NCI-H2029 (cell line): ENCODE measurements at places on chromosomes 7 and 10.

- DNase-seq, result no peak
These were observed 32.8 kb downstream of the ARL4A start for GRCh38 chr7:12719981-12720865.

GRCh38 chr7:128827971-128828711 is 2.1 kb upstream of the FLNC start:
- no peak for DNase-seq

GRCh38 chr7:117251687-117252086 is 71.2 kb downstream of the WNT2 start:
- no peak for DNase-seq

- DNase-seq, result no peak
These were observed 578.6 kb upstream of the GALNT17 start for GRCh38 chr7:70553364-70553763.

DNA sequence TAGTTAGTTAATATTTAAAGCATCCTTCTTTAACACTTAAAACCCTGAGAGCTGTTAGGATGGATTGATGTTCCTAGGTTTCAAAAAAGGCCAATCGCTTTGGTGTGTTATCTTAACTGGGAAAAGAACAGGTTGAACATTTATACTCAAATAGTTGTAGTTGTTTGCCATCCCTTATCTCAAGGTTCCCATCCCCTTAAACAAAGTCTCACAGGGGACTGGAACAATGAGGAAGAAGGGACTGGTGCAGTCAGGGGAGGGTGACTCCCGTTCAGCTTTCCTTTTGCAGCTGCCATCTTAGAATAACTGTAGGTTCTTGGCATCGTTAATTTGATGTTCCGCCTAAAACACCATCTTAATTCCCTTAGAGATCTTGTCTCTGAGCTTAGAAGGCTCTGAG is 2.6 kb upstream of the KBTBD2 start:
- DNase-seq, result no peak

DNA sequence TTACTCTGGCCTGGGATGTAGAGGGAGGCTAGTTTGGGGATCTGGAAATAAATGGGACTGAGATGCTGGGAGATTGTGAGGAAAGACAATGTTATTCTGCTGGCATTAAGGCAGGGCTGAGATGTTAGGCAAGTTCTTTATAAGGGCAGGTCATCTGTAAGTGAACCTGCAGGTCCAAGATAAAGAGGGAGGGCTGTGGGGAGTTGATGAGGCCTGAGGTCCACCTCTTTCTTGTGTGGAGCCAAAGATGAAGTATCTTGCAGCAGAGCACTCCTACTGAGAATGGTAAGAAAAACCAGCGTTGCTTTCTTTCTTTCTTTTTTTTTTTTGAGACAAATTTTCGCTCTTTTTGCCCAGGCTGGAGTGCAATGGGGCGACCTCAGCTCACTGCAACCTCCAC is 19.1 kb downstream of the CYCS start:
- DNase-seq, result no peak

DNA sequence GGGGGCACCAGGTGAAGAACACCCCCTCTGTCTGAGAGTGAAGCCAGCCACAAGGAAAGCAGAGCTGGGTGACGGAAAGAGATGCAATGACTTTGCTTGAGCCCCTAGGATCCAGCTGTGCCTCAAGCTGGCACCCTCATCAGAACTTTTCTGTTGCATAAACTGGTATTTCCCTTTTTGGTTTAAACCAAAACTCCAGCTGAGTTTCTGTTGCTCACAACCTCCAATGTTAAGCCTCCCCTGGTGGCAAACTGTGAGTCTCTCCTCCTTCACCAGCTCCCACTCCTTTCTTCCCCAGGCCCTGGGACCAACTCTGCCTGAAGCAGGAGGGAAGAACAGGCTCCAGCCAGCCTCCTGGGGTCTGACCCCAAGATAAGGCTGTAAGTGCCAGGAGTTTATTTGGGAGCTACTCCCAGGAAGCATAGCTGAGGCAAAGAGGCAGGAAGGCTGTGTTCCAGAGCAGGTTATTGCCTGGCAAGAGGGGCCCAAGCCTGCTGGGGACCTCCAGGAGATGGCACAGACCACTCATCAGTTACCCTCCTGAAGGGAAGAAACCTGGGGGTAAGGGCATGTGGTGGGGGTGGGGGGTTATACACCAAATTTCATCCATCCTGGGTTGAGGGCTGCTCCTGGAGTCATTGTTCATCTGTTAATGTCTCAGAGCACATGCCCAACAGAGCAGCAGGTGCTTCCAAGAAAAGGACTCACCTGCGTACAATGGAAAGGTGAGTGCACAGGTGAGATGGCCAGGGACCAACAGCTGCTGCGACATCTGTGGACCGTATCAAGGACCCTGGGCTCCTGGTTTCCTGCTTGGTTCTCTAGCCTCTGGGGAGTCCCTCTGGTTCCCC is 73.3 kb upstream of the NANOS1 start:
- DNase-seq, result no peak

DNA sequence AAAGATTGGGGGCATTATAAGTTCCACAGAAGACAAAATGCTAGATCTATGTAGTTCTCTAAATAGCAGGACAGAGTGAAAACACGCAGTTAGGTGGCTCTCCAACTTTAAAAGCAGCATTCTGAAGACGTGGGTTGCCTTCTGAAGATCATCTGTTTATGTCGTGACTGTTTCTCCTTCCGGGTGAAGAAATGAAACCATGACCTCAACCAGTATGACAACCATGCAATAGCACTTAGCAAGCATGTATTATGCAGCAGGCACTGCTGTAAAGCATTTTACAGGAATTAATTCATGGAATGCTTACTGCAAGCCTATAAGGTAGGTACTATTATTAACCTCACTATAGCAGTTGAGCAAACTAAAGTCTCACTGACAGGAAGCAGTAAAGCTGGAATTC is 125.2 kb downstream of the SLC25A13 start:
- no peak for DNase-seq

DNA sequence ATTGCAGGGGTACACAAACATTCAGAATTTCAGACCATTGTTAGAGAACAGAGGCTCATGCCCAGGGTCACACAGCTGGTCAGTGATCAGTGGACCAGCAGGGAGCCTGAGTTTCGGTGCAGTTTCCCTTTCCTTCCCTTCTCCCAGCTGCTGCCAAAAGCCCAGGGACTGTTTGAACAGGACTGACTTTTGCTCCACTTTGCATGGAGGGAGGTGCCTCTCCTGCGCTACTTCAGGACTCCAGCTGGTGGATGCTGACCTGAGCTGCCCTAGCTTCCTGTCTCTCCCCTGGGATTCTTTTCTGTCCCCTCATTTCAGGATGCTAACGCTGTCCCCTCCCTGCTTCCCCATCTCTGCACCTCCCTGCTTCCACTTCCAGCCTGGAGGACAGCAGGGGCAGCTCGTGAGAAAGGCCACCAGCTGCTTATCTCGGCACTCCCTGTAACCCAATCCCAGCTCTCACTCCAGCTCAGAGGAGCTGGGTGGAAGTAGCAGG is 14.5 kb downstream of the SH2D4B start:
- DNase-seq, result no peak

- no peak for DNase-seq
These were observed 140.1 kb downstream of the LRRC4 start for GRCh38 chr7:127891144-127891543.

- DNase-seq, result no peak
These were observed 218.8 kb upstream of the CELF2 start for GRCh38 chr10:10798864-10799192.

- peak; percentile 12 for DNase-seq
These were observed 96.6 kb downstream of the MKLN1 start for GRCh38 chr7:131424219-131424822.

DNA sequence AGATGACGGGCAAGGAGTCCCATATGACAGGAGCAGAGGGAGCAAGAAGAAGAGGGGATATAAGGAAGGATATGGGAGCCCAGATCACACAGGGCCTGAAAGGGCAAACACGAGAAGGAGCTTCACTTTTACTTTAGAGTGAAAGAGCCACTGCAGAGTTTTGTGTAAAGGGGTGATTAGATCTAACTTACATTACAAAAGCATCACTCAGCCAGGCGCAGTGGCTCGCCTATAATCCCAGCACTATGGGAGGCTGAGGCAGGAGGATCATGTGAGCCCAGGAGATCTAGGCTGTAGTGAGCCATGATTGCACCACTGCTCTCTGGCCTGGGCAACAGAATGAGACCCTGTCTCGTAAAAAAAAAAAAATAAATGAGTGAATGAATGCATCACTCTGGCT is 91.1 kb downstream of the MPP7 start:
- DNase-seq, result no peak

GRCh38 chr7:159120540-159120919 is 24.1 kb downstream of the VIPR2 start:
- DNase-seq, result no peak

- no peak for DNase-seq
These were observed 371.9 kb upstream of the SHH start for GRCh38 chr7:156184164-156184563.

- DNase-seq, result no peak
These were observed 82.7 kb downstream of the NOC3L start for GRCh38 chr10:94279835-94280709.

GRCh38 chr10:90018819-90019218 is 317.4 kb downstream of the KIF20B start:
- DNase-seq, result no peak

DNA sequence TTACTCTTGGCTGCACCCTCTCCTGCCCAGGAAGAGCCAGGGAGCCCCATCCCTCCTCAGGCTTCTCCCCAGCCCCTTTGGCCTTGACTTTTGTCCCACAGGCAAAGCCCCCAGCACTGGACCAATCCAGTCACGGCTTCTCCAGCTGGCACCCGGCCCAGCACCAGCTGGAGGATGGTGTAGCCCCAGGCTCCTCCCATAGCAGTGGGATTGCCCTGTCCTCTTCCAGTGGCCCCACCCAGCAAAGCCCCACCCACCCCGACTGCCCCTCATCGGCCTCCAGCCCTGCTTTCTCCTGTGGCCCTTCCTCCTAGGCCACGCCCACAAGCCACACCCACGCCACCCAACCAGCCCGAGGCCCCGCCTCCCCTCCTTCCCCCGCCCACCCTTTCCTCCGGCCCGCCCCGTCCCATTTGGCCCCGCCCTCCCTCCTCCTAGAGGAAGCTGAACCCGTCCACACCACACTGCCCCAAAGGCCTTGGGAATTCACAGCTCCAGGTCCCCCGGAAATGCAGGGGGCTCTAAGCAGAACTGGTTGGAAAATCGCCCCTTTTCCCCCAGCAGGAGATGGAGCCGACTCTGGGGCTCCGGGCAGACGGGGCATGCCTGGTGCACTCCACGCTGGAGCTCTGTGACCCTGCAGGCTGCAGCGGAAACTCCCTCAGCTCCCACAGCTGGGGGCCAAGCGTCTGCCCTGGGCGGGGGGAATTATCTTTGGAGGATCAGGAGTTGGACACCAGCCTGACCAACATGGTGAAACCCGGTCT is 25.2 kb downstream of the GET4 start:
- peak; percentile 90 for DNase-seq

GRCh38 chr7:51071427-51071826 is 245.2 kb downstream of the COBL start:
- DNase-seq, result no peak

GRCh38 chr7:16357921-16358320 is 63.4 kb downstream of the CRPPA start:
- DNase-seq, result no peak

DNA sequence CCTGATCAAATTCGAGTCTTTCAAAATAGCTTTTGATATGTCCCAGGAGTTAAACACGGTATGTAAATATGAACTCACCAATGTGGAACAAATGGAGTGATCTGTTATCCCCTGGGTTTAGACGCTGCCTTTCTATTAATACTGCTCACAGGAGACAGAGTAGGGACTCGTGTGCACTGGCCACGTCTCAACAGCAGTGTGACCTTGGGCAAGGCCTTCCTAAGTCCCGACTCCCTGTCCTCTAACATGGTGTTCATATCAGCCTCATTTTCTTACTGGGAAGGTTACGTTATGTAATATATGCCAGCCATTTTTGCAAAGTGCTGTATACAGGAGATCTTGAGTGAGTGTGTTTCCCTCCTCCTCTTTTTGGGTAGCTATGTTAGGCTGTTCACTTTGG is 1.8 kb downstream of the WDR37 start:
- no peak for DNase-seq

DNA sequence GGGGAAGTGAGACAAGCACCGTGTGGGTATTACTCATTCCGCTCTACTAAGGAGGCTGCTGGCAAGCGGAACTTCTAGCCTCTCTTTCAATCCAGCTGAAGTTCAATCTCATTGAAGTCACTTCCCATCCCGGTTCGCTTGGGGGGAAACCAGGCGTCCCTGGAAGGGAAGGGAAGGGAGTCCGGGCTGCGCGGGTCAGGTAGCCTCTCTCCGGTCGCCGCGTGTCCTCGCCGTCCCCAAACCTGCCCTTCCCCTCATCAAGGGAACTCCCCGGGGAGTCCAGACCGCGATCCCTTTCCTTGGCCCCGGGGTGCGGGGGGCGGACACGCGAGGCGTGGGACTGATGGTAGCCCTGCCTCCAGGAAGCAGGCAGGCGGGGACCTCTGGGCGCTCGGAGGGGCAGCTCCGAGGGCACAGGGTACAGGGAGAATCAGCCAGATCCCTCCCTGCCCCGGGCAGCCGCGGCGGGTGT is 598 bp upstream of the ZEB1 start:
- DNase-seq, result no peak

DNA sequence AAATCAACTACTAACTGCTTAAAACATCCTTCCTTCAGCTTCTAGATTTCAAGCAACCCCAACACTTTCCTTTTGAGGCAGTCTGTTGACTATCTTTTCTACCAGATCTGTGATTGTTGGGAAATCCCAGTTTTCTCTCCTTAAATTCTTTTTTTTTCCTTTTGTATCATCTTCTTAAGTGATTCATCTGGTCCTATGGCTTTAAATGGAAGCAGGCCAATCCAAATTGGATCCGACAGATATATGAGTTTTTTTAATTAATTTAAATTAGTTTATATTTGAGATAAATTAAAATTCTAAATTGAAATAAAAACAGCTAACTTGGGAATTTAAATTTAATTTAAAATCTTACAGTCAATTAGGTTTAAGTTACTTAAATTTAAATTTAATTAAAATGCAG is 151.2 kb upstream of the PCLO start:
- DNase-seq, result no peak

DNA sequence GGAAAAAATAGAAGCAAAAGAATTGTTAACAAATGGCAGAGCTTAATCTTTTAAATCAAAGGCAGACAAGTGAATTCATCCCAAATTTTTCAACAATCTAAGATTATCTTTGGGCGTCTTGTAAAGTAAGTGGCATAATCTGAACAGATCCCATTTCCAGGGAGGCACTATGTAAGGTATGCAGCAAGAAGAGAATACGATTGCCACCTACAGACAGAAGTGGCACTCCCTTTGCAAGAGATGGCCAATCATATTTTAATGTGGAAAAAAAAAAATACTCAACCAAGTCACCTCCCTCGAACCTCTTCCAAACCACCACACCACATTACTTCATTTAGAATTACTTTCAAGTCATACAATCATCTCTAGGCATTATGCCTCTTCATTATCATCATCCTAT is 4.0 kb downstream of the GFRA1 start:
- DNase-seq, result no peak

GRCh38 chr7:8058852-8059251 is 90.3 kb downstream of the GLCCI1 start:
- no peak for DNase-seq

GRCh38 chr7:163971-164881 is 28.1 kb upstream of the FAM20C start:
- no peak for DNase-seq
